Ovary (tissue), 10 donors: ENCODE measurements at places on chromosomes 3 and 15. TPM values are rescaled to one million over a fixed set of nuclear protein-coding genes. Genes with fewer than 3 reads are reported as not detected.

DNA sequence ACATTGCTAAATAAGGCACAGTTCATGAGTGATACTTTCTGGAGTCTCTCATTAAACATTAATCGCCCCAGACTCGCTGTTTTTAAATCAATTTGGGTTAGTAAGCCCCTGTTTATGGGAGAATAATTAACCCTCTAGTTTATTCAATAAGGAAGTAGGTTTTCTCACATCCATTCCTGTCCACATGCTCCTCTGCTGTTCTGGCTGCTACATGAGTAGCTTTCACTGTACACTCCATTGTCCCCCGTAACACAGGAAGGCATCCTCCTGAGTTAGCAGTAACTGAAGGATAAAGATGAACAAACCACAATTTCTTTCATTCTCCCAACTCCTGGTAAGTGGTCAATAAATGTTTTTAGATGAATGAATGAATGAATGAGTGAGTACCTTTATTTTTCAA lies 378.5 kb downstream of the DIPK2A start:
- DNase-seq = no peak

GRCh38 chr3:169241991-169242707 lies 421.4 kb downstream of the MECOM start:
- DNase-seq = no peak

DNA sequence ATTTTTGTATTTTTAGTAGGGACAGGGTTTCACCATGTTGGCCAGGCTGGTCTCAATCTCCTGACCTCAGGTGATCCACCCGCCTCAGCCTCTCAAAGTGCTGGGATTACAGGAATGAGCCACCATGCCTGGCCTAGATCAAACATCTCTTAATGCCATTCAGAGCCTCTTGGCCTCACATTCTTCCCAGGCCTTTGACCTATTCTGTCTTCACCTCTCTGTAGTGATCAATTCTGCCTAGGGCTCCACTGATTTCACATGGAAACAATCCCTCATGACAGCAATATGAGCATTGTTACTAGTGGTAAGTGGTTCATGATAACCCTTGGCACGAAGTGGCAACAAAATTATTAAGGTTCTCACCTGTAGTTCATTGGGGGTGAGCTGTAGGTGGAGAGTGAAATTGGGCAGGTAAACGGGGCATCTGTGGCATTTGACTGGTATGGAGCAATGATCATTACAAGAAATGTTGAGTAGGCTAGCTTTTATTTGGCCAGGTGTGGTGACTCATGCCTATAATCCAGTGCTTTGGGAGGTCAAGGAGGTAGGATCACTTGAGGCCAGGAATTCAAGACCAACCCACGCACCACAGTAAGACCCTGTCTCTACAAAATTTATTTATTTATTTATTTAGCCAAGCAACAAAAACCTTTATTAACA lies 4.8 kb upstream of the ARPIN start:
- DNase-seq = no peak

GRCh38 chr3:55795746-55796145 lies 308.6 kb upstream of the WNT5A start:
- DNase-seq = no peak

- no peak for DNase-seq
These were observed 47.8 kb upstream of the C3orf70 start for GRCh38 chr3:185200639-185201038.

DNA sequence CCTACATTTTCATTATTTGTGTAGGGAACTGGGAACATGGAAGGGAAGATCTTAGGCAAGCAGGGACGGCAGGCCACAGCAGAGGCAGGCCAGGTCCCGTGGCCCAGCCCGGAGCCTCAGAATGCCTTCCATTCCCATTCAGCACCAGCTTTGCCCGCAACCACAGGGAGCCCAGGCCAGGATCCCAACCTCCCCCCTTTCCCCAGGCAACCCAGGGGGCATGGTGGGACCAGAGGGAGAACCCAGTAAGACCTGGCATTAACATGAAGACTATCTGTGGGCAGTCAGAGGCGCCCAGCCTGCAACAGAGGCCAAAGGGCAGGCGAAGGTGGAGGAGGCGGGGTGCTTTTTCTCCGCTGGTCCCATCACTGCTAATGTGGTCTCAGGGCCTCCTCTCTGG lies 135.6 kb downstream of the TPRA1 start:
- peak; percentile 28 for DNase-seq

GRCh38 chr3:50241163-50241562 lies 5.2 kb downstream of the GNAI2 start:
- no peak for DNase-seq

- DNase-seq = no peak
These were observed 39.0 kb downstream of the MNS1 start for GRCh38 chr15:56425976-56426375.

GRCh38 chr3:51937611-51938450 lies 3.9 kb downstream of the RRP9 start:
- DNase-seq = no peak

DNA sequence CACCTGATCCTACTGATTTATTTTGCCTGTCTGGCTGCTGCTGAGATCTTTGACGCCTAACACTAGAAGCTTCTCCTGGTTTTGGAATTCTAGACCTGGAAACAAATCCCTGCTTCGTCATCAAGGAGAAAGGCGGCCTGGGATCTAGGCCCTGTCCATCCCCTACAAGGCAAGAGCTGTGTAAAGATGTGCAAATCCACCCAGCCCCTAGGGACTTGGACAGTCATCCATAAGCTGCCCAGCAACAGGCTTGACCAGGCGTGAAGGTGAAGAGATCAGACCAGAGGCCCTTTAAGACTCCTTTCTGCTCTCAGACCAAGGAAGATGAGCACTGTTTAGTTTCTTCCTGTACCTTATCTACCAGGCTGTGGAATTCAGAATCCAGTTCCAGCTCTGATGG lies 32.2 kb downstream of the SLC41A3 start:
- no peak for DNase-seq

TCF12 gene
- 59.1 TPM for polyA plus RNA-seq

KBTBD12 gene
- 0.87 TPM for polyA plus RNA-seq

SERINC4 gene
- polyA plus RNA-seq = not detected

FBXO40 gene
- 0.11 TPM for polyA plus RNA-seq

PFN2 gene
- polyA plus RNA-seq = 83.2 TPM

DUOX1 gene
- 0.87 TPM for polyA plus RNA-seq

SACM1L gene
- 19.0 TPM for polyA plus RNA-seq

RARRES1 gene
- polyA plus RNA-seq = 33.8 TPM

IQCH gene
- polyA plus RNA-seq = 0.54 TPM
